GM23248 (cell line): ENCODE measurements at places on chromosomes 4 and X. TPM values are rescaled to one million over a fixed set of nuclear protein-coding genes. Genes with fewer than 3 reads are reported as not detected.

- DNase-seq, result no peak
Measured at GRCh38 chr4:145019346-145019745, 78.7 kb downstream of the ANAPC10 start.

- peak; percentile 23 for DNase-seq
Measured at GRCh38 chr4:98469771-98470170, 188.6 kb downstream of the TSPAN5 start.

PNMA6F gene
- polyA plus RNA-seq, result not detected in 2 replicates

UGT2B10 gene
- polyA plus RNA-seq, result not detected in 2 replicates

SERTM2 gene
- polyA plus RNA-seq, result not detected in 2 replicates
